ENCODE measurements at places on chromosomes 7 and 10.

- DNase-seq, result no peak
These were observed 8.0 kb upstream of the ZCCHC24 start for GRCh38 chr10:79453392-79453791.

GRCh38 chr7:155371884-155372781, 74.5 kb downstream of the INSIG1 start:
- DNase-seq, result no peak

- no peak for DNase-seq
These were observed 3.6 kb upstream of the GPNMB start for GRCh38 chr7:23242935-23243334.

GRCh38 chr10:5977471-5978229, at the start of gene IL15RA:
Gene IL15RA, minus strand, starts transcription at chr10:5977543. Its CDS starts 51 bp downstream, at chr10:5977492.
- DNase-seq, result no peak

DNA sequence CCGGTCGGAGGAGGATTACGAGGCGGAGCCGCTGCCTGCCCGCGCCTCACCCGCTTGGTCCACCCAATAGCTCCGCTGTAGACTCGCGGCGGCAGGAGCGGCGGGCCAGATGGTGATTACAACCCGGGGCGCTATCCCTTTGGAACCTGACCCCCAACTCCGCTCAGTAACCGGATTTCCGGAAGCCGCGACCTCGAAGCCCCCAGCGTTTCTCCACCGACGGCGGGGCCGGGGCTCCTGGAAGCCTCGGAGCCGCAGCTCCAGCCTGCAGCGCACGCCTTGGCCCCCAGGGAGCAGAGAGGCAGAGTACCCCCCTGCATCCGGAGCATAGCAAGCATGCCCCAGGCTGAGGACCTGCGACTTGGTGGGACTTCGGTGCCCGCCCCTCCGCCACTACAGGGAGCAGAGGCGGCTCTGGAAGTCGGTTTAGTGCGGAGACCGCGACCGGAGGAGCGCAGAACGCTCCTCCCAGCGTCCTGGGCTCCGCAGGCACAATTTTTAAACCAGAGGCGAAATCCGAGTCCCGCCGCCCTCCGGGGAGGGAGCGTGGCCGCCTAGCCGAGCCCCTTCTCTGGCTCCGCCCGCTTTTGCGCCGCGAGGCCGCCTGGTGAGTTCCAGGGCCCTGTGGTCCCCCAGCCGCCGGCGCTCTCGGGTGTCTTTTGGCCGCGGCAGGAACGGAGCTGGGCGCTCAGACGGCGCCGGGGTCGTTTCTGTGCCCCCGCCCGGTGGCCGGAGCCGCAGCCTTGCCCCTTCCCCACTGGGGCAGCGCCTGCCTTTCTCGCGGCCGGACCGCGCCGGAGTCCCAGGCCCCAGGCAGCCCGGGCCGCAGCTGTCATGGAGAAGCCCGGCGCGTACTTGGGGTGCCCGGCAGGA, 28.2 kb upstream of the BMS1 start:
- no peak for DNase-seq

- no peak for DNase-seq
These were observed 4.9 kb upstream of the HOXA10 start for GRCh38 chr7:27179030-27179429.

DNA sequence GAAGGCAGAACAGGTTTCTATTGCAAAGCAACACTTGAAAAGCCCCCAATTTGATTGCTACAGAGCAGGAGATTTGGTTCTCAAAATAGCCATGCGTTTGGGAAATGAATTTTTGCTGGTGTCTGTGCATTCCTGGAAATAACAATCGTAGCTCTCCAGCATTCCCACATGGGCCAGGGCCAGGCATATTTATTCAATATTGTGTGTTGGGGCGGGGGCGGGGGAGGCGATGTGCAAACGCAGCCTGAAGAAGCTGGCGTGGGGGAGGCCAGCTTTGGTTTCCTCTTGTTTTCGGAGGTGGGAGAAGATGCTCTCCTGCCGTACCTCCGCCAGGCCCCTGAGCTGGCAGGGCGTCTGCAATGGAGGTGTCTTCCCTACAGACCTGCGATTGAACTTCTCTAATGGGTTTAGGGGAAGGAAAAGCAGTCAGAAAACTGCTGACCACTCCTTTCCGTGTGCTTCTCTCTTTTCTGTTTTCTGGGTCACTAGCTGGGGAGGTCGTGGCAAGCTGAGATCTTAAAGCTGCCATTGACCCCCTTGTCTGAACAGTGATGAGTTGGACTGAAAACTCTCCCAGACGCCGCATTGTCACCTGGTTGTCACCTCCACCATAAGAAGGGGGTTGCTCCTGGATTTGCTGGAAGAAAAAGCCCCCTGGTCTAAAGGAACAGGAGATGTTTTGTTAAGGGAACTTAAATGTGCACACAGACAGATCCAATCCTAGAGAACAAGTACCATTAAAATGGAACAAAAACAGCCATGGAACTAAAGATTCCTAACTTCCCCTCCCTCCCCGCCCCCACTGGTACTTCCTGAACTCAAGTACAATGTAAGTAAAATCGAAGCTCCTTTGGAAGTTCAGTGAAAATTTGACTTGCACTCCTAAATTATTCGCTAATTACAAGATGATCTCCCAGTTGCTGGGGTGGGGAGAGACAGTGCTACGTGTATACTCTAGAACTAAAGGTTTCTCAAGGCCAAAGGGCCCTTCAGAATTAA, 56.4 kb upstream of the HABP2 start:
- no peak for DNase-seq

DNA sequence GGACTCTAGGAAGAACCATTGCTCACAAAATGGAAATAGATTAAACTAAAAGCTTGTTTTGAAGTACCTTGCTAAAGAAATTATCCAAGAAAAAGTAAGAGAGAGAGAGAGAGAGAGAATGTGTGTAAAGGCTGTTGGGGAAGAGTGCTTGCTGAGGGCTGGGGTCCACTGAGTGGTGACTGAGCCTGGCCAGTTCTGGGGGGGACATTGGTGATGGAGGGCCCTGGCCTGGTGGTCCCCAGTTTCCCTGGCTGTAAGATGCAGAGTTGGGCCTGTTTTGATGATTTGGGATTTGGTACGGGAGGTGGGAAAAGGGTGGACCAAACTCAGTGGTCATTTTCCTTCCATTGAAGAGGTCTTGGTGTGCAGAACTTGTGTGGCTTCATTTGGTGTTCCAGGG, 880 bp downstream of the RAMP3 start:
- DNase-seq, result no peak

DNA sequence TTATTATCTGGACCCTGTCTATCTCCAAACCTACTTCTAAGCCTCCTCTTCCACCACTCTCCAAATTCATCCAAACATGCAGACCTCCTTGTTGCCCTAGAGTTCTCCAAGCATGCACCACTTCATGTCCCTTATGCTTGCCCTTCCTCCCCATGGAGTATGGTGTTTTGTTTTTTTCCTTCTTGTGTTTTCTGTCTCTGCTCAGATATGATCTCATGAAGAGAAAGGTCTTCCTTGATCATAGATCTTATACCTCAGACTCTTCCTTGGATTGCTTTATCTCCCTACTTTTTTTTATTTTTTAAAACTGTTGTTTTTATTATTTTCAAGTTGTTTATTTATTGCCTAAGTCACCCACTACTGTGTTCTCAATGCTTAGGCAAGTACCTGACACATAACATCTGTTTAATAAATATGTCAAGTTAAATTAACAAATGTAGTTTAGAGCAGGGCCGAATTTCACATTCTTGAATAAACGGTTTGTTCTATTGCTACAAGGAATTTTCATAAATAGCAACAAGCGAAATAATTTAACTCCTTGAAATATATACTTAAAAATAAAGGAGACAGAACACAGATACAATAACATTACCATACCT, 84.5 kb downstream of the HGF start:
- DNase-seq, result no peak

DNA sequence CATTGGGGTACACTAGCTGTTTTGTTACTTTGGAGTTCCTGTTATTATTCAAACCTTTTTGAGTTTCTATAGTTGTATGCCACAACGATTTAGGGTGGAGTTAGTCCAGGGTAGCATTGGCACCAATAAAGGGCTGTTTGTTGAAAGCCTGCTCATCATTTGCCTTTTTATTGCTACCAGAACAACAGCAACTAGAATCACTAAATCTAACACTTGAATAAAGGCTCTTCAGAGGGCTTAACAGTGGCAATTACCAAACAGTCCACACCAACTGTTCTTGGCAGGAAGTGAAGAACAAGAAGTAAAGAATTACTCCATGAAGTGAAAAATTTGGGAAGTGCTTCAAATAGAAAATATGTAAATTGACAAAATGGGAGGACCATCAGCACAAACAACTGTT, 621.4 kb downstream of the PHTF2 start:
- no peak for DNase-seq

DNA sequence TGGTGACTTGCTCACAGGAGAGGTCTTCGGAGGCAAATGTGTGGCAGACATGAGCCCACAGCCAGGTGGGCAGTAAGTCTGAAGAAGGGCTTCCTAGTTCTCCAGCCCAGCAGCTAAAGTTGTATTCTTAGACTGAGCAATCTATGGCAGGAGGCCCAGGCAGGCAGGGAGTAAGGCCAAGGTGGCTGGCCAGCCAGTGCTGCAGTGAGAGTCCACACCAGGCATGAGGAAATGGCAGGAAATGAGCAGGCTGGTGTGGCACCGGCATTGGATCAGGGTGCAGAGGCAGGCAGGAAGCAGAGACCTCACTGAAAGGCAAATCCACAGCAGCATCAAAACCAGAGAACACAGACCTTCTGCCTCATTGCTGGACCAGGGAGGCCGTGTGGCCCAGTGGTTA, 84.6 kb upstream of the PDE1C start:
- DNase-seq, result no peak

GRCh38 chr10:26386781-26387180, 51.4 kb upstream of the APBB1IP start:
- no peak for DNase-seq

- DNase-seq, result no peak
These were observed 15.2 kb upstream of the CPA1 start for GRCh38 chr7:130365088-130365487.

DNA sequence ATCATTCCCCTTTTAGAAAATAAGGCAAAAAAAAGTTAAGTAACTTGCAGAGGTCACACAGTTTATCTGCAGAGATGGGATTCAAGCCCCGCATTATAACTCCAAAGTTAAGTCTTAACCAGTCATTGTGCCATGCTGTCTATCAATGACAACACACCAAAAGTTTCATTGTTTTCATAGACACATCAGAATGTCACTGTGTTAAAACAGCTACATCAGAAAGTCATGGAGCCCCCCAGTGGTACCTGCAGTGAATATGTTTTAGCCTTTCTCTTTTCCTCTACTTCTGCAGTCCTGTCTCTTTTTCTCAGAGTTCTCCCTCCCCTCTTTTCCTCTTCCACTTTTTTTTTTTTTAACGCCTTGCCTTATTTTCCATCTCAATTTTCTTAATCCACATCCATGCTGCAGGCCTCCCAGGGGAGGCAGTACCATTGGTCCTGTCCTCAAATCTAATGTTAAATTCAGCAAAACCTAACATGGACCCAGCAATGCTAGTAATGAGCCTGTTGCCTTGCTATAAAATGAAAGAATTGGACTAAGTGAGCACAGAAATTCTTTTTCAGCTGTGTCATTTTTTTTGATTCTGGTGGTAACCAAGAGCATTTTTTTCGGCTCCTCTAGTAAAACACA, 3.8 kb upstream of the NRCAM start:
- DNase-seq, result no peak

- DNase-seq, result no peak
These were observed 64.7 kb downstream of the MKX start for GRCh38 chr10:27680691-27681605.

DNA sequence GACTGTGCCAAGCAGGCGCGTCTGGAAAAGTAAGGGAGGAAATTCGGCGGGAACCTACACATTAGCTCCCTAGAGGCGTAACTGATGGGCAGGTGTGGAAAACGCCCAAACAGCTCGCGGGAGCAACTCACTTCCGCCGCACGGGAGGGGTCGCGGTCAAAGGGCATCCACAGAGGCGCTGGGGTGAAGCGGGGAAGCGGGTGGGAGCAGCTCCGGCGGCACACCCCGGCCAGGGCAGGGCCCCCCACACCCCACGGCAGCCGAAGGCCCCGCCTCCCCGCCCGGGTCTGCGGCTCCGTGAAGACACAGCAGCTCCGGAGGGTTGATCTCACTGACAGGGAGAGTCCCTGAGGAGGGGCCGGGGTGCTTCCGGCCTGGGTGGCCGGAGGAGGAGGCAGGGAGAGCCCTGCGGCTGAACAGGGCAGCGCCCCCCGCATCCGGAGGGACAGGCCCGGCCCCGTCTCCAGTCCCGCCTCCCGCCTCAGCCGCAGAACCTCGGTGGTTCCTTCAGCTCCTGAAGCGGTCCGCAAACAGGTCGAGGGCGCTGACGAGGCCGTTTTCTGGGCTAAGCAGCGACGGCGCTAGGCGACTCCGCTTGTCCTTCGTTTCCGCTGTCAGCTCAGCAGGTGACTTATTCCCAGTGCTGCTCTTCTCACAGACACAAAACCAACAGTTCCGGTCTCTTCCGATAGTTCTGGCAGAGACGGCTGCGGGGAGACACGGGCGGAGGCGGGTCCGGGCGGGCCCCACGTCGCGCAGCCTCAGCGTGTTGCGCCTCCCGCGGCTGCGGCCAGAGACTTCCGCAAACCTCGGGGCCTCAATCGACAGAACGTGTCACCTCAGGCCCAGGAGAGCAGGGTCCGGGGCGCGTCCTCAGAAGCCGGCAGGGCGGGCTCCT, 276.1 kb downstream of the DNAJB6 start:
- DNase-seq, result no peak

- no peak for DNase-seq
These were observed 324.1 kb upstream of the NPSR1 start for GRCh38 chr7:34333925-34334324.

DNA sequence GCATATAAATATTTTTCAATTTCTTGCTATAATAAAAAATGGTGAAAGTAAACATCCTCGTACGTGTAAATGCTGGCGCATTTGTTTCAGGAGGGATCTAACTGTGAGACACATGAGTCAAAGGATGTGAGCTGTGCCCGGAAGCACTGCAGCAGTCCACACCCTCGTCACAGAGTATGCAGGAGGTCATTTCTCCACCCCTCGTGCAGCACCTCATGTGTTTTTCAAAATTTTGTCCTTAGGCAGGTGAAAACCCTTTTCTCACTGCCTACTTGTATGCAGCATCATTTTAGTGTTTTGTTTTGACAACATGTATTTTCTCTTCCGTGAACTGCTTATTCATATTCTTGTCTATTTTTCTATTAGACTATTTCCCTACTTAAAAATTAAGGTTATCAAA, 162.7 kb downstream of the AVL9 start:
- DNase-seq, result no peak

DNA sequence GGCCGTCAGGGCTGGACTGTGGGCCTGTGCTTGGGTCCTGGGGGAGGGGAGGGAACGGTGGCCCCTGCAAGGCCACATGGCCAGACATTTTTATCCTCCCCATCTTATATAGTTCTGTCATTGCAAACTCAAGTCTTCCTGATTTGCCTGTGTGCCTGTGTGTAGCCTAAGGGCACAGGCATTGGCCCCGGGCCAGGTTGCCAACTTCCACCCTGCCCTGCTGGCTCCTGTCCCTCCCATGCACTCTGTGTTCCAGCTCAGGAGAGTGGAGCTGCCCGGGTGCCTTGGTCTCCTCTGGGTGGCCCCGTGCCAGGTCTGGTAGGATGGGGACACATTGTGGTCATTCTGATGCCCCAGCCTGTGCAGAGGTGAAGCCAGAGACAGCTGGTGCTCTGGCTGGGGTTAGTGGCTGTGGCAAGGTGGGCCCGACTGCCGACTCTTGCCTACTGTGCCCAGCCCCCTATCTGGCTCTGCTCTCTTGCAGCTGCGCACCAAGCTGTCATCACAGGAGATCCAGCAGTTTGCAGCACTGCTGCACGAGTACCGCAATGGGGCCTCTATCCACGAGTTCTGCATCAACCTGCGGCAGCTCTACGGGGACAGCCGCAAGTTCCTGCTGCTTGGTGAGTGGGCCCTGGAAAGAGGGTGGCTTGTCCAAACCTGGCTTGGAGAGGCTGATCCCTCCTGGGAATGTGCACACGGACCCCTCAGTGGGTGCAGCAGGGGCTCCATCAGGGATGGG, 14.8 kb downstream of the NACAD start:
- DNase-seq, result no peak

All from C1 segment of cervical spinal cord (tissue), 14 donors.